ENCODE measurements at places on chromosomes 7 and 10. TPM values are rescaled to one million over a fixed set of nuclear protein-coding genes. Genes with fewer than 3 reads are reported as not detected.
A peak's percentile ranks its signal among the peaks of the same experiment; 100 is the strongest.

- no peak for DNase-seq
Measured at GRCh38 chr10:110822712-110823311, 48.9 kb upstream of the PDCD4 start.

- no peak for DNase-seq
Measured at GRCh38 chr10:74755273-74755672, 71.1 kb upstream of the KAT6B start.

- DNase-seq: no peak
Measured at GRCh38 chr10:3631701-3632330, 153.2 kb downstream of the KLF6 start.

DNA sequence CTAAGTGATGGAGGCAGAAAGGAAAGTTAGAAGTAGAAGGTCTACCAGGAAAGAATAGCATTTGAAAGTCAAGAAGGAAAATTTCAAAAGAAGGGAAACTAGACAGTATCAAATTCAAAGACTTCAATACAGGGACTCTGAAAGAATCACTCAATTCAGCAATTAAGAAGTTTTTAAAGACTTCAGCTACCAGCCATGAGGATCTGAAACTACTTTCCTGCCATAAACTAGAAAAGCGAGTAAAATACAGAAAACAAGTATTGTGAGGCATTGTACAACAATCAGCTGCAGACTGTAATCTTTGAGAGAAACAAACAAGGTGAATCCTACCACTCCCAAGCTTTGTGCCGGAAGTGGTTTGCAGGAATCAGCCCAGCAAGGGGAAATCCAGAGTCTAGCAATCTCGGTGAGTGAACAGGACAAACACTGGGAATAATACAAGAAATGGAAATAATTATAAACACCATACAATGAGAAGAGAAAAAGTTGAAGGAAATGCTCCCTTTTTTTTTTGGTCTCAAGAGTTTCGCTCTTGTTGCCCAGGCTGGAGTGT lies 62.4 kb downstream of the ARHGAP12 start:
- no peak for DNase-seq

GRCh38 chr10:44326474-44327030 lies 58.3 kb downstream of the CXCL12 start:
- DNase-seq: no peak

Gene AGBL3
- total RNA-seq: 0.40 TPM

GRCh38 chr10:10579709-10580108 lies 438.0 kb upstream of the CELF2 start:
- DNase-seq: no peak

Gene LBX1
- total RNA-seq: 2.0 TPM

GRCh38 chr7:94375691-94376090 lies 19.0 kb upstream of the COL1A2 start:
- peak; percentile 61 for DNase-seq

Gene WNT2
- total RNA-seq: not detected

Gene GCC1
- total RNA-seq: 8.4 TPM

Gene OR2A42
- not detected for total RNA-seq

DNA sequence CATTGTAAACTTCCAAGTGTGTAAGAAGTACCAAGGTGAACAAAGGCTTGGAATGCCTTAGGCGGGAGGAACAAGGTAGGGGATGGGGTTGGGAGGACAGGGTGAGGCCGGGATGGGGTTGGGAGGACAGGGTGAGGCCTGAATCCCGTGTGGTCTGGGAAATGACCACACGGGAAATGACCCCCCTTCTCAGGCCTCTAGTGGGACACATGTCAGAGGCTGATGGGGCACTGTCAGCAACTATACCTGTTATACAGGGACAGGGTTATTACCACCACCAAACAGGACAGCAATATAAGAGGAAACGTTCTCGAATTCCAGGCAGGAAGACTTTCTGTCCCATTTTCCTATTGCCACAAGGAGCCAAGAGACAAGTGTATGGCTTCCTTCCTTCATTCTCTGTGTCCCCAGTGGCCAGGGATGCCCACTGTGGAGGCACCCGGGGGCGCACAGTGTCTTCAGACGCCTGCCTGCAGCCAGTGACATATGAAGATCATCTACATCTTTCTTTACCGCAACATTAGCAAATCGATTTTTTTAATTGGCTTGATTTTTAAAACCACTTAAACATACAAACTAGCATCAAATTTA lies 1.3 kb downstream of the MKI67 start:
- no peak for DNase-seq

DNA sequence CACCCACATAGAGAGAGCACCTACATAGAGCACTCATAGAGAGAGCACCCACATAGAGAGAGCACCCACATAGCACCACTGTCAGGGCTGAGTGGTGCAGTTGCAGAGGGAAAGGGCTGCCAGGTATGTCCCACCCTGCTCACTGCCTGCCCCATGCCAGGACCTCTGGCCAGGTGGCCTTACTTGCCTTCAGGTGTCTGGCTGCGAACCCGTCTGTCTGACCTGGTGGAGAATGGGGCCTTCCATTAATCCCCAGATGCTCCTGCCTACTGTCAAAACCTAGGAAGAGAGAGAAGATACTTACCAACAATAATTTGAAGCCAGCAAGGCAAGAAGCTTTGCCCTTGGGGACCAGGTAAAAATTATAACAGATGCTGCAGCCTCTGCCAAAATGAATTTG lies 51.1 kb downstream of the INSIG1 start:
- DNase-seq: no peak

Gene MRPL32
- 117 TPM for total RNA-seq

DNA sequence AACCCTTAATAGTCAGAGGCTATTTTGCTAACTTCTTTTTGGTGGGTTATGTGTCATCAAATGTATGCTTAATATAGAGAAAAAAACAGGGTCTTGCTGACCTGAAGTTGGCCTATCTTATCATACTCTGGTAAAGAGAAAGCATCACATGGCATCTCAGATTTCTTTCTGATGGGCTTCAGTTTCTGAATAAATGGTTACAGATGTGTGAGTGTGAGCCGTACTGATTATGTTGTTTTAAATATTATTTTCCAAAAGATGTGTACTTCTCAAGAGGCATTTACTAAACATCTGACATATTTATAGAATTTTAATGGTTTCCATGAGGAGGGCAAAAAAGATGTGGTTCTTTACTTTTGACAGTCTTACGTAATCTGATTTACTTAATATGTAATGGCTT lies 28.4 kb downstream of the BBS9 start:
- DNase-seq: no peak
